ENCODE measurements at places on chromosomes 3 and 15.

DNA sequence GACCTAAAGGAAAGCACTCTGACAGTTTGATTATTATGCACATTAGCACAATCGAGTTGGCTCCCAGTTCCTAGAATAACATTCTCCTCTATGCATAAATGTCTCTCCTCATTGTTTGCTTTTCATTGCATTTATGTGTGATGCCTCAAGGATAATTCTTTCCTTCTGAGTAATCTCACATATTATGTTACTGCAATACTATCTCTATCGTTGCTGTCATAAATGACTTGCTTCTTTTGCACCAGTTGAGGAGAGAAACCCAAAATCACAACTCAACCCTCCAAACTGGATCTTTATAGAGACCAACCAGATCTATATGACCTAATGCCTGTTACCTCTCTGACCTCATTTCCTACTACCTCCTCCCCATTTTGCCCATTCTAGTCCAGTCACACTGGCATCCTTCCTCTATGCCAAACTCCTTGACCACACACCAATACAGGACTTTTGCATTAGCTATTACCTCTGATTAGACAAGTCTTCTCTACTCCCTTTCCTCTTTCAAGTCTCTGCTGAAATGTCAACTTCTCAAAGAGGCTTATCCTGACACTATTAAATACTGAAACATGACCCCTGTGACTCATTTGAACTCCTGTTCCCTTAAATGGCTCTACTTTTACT is 1026.0 kb downstream of the TUSC7 start:
- peak; percentile 86 for DNase-seq

DNA sequence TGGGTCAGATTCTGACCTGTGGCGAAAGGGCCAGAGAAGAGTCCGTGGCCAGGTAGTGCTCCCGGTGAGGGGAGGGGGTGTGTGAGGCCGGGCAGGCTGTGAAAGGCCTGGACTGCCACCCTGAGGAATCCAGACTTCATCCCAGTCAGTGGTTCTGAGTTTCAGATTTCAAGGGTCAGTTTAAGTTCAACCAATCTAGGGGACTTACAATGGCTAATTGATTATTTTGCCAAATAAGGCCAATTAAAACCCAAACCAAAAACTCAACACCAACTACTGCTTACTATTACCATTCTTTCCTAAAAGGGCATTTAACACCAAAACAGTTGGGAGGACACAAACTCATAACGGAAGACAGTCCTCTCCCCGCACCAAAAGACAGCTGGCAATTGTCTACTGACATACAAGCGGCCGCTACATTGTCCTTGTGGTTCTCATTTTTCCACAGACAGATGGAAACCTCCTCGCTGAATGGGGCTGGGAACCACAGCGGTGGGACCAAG is 30.5 kb downstream of the TMEM44 start:
- DNase-seq = no peak

GRCh38 chr3:50177346-50177745 is 14.1 kb upstream of the GNAT1 start:
- DNase-seq = no peak

- DNase-seq = no peak
These were observed 139.8 kb upstream of the PROK2 start for GRCh38 chr3:71924721-71925120.

DNA sequence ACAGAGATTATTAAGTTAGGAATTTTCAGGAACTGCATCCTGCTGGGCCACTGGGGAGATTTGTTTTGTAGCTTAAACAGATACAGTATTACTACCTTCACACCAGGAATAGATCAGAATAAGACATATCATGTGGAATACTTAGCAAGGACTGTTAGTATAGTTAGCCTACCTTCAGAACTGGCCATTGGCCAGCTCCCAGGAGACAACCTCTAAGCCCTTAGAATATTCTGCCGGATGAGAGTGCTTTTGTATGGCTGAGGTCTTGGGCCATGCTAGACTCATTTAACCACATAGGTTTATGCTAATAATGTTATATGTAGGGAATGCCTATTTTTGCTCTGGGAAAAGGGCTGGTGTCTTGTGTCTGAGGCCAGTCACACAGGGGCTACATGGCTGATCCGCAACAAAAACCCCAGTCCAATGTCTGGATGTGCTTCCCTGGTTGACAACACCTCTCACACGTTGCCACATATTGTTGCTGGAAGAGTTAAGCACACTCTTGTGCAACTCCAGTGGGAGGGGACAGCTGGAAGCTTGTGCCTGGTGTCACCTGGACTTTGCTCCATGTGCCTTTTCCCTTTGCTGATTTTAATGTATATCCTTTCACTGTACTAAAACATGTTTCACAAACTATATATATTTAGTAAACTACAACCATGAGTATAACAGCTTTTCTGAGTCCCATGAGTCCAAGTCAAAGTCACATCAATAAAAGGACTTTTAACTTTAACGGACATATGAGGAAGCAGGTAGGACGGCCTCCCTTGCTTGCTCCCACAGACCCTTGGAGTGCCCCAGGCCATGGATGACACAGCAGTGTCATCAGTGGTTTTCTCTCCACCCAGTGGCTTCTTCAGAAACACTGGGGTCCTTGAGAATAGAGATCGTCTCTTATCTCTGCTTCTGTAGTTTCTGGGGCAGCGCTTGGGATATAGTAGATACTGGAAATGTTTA is 118.0 kb upstream of the C3orf80 start:
- DNase-seq = no peak

DNA sequence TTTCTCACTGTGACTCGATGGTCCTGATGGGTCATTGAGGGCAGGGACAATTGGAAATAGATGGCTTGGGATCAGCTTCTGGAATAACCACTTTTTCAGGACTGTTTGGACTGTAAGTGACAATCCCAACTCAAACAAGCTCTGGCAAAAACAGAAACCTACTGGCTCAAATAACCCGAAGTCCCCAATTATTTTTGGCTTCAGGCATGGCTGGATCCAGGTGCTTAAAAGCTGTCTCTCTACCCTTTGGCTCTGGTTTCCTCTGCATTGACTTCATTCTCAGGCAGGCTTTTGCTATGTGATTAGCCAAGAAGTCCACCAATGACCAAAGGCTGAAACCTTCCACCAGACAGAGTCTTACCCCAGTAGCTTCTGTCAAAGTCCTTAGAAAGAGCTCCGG is 92.9 kb upstream of the PRR23E start:
- no peak for DNase-seq

- no peak for DNase-seq
These were observed 76.8 kb downstream of the ZPLD1 start for GRCh38 chr3:102511639-102512038.

GRCh38 chr3:109430911-109431563 is 93.7 kb upstream of the DPPA4 start:
- DNase-seq = no peak

GRCh38 chr3:53023072-53023823 is 22.6 kb downstream of the SFMBT1 start:
- no peak for DNase-seq
